ENCODE measurements at places on chromosomes 6 and 20.
A peak's percentile ranks its signal among the peaks of the same experiment; 100 is the strongest.

GRCh38 chr6:87716928-87717614 is 15.0 kb upstream of the AKIRIN2 start:
- no peak for DNase-seq

DNA sequence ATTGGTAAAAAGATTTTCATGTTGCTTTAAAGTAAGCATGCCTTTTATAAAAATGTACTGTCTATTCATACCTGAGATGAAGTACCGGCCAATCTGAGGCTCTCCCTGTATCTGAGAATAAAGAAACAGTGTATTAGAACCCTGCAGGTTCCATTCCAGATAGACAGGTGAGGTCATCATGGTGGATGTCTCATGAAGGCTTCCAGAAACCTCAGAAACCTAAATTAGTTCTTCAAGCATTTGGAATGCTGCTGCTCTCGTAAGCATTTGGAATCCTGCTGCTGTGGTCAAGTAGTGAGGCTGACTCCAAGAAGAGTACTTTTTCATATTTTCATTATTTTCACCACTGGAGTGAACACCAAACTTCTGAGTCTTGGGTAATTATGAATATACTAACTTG is 642.3 kb downstream of the MAFB start:
- DNase-seq, result no peak

GRCh38 chr20:57329608-57330221 is at the start of gene SPO11:
Gene SPO11 (plus strand): TSS chr20:57329803. CDS start chr20:57329868, 65 bp downstream.
- no peak for DNase-seq

- DNase-seq, result peak; percentile 77
These were observed 15.8 kb upstream of the RBPJL start for GRCh38 chr20:45290677-45291355.

DNA sequence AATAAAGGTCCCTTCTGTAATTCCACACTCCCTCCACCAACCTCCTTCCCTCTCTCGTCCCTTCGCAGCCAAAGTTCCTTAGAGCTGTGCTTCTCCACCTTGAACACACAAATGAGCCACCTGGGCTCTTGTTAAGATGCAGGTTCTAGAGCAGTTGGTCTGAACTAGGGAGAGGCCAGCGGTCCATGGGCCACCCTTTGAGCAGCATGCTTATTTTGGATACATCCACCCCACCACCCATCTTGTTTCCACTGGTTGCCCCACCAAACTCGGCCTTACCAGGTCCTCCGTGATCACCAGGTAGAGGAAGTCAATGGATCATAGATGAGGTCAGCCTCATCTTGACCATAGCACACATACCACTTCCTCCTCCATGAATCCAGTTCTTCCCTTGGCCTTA is 7.3 kb upstream of the BPIFA2 start:
- DNase-seq, result no peak

DNA sequence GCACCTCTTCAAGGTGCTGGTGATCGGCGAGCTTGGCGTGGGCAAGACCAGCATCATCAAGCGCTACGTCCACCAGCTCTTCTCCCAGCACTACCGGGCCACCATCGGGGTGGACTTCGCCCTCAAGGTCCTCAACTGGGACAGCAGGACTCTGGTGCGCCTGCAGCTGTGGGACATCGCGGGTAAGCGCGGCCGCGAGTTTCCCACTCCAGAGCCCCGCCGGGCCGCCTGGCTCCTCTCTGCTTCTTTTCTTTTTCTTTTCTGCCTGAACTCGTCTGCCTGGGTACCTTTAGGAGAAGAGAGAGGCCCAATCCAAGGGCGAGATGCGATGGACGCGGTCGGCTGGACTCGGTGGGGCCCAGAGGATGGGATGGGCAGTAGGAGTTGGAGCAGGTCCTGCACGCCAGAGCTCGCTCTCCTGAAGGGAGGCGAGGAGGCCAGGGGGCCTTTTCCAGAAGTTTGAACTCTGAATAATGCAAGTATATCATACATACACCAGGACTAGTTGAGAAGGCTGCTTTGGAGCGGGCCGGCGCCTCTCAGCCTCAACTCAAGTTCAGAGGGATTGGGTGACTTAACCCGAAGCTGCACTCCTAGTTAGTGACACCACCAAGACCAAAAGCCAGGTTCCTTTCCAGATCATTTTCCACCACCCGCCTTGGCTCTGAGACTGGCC is 445 bp downstream of the RAB32 start:
- peak; percentile 19 for DNase-seq

GRCh38 chr6:16824845-16825685 is 63.8 kb upstream of the ATXN1 start:
- DNase-seq, result no peak

DNA sequence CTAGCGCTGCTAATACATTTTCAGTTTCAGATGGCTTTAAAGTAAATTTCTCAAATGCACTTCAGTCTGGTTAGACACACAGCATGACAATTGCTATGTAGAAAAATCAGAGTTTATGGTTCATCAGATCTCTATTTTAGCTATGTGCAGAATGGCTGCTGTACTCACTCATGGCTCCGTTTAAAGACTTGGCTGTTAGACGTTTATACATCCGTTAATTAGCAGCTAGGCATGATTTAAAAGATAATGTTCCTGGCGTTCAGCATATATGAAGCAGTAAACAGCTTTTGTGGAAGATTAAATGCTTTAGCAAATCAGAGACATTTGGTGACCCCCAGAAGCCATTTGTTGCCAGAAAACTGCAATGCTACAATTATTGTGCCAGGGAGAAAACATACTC is 350.0 kb upstream of the MANEA start:
- DNase-seq, result no peak

DNA sequence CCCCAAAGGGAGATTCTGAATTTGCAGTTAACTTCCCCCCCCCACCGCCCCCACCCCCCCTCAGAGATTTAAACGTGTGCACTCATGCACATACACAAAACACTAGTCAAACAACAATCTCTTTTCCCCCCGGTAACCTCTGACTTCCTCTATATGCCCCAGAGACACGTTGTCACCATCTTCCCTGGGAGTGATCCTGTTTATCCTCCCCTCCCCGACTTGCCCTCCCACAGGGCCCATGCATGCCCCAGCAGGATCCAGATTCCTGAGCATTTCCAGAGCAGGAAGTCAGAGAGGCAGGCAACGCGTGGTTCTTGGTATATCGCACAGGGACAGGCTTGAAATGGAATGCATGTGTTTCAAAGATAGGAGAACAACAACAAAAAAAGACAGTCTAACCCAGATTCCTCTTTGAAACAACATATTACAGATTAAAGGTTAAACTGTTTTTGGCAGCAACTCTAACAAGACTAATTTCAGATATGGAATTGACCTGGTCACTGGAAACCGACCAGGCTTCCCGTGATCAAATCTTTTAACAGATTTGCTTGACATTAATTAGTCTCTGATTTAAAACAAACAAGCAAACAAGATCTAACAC is 1.3 kb downstream of the BLCAP start:
- no peak for DNase-seq

DNA sequence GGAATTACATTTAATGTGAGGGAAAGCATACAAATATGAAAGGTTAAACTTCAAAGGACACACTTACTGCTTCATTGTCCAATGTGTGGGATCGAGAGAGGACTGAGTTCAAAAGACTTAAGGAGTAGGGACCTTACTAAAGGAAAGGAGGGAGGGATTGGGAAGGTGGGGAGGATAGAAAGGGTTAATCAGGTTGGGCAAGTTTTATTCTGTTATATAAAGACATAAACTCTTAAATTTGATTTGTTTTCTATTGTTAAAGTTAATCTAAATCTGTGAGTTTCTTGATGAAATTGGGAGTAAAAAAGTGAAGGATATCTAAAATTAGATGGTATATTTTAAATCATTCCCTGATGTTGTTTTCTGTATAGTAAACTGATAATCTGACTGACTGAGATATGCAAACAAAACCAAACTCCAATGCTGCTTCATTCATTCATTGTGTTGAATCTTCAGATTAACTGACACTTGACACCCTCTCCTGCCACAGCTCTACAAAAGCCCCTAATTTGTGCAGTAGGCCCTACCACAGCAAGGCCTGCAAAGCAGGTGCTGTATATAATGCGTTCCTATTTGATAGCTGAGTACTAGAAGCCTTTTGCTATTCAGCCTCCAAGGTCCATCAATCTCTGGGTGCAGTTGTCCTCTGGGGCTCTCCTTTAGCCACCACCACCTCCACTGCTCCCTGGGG is 1.3 kb upstream of the UBE2J1 start:
- DNase-seq, result no peak

DNA sequence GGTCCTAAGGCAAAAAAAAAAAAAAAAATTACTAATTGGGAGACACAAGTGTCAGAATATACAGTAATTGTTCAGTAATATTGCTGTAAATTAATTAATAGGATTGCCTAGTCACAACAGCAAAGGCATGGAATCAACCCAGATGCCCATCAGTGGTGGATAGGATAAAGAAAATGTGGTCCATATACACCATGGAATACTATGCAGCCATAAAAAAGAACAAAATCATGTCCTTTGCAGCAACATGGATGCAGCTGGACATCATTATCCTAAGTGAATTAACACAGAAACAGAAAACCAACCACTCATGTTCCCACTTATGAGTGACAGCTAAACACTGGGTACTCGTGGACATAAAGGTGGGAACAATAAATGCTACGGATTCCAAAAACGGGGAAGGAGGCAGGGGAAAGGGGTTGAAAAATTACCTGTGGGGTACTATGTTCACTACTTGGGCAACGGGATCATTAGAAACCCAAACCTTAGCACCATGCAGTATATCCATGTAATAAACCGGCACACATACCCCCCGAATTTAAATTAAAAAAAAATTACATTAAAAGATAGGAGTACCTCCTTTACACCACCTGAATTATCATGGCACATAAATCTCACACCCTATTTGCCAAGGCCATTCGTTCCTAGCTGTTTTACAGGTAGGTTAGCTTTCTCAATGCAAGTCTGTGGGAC is 689 bp upstream of the PFDN4 start:
- DNase-seq, result no peak

DNA sequence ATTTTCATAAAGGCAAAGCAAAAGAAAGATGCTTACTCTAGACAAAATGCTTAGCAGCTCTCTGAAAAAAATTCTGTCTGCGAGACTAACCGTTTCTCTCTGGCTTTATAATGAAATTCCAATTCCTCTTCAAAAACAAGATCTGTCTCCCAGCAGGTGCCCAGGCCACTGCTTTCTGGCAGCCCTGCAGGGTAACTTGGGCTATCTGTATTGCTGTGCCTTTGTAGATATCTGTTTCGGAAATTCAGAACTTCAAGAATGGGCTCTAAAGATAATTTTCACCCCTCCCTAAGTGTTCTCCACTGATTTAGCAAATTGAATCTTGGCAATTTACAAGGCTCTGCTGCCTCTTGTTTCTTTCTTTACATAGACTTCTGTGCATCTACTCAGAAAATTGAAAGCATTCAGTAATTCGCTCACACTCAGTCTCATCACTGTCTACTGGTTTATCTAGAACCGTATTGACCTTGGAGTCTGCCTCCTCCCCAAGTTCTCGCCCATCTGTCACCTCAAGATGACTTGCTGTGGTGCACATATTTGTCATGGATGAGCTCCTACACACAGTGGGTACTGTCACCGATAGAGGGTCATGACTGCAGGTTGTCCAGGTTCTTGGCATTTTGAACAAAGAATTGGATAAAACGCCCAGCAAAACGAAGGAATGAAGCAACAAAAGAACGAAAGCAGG is 26.4 kb upstream of the FABP7 start:
- no peak for DNase-seq

DNA sequence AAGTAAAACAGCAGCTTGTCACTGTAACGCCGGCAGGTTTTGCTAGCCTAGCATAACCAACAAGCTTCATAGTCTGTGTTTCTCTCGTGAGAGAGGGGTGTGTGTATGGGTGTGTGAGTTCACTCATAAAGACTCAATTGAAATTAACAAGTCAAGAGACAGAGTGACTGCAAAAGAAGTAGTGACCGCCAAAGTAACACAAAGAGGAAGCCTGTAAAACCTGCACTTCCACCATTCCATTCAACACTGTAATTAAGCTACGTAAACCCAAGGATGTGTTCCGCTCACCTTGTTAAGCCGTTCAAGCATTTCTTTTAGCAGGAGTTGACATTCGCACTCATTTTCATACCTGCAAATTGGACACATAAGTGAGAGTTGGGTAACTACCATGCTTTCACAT is 6.6 kb downstream of the BFSP1 start:
- DNase-seq, result no peak

GRCh38 chr20:4776079-4776630 is 54.4 kb downstream of the PRND start:
- no peak for DNase-seq

Measured in activated T-cell treated with anti-CD3 and anti-CD28 coated beads, Interleukin-2, amount 50 U/mL, for 48 hours (primary cell).